ENCODE measurements at places on chromosomes 5 and 9. TPM values are rescaled to one million over a fixed set of nuclear protein-coding genes. Genes with fewer than 3 reads are reported as not detected.

Gene PCDHGC4
- 1.7 TPM for total RNA-seq

- no peak overlapping the region for H3K27ac ChIP-seq
- no peaks in the 10 kb centered on the region for H3K4me1 ChIP-seq
- H3K27me3 ChIP-seq, result no peaks in the 10 kb centered on the region
Measured at GRCh38 chr5:174323878-174324281, 278.4 kb downstream of the NSG2 start.

- no peaks in the 10 kb centered on the region for H3K36me3 ChIP-seq
- no peak overlapping the region for H3K4me3 ChIP-seq
- H3K27ac ChIP-seq, result no peak overlapping the region
- no peaks in the 10 kb centered on the region for H3K27me3 ChIP-seq
- DNase-seq, result no peak
- no peaks in the 10 kb centered on the region for H3K4me1 ChIP-seq
Measured at GRCh38 chr5:116456036-116456435, 118.6 kb downstream of the SEMA6A start.

GRCh38 chr9:14119694-14120514, 194.0 kb downstream of the NFIB start:
- no peaks in the 10 kb centered on the region for H3K36me3 ChIP-seq
- no peaks in the 10 kb centered on the region for H3K27me3 ChIP-seq
- no peak overlapping the region for H3K27ac ChIP-seq
- DNase-seq, result no peak
- no peaks in the 10 kb centered on the region for H3K4me1 ChIP-seq
